Stimulated activated CD8-positive, alpha-beta memory T cell treated with anti-CD3 and anti-CD28 coated beads, Interleukin-7, amount 100 ng/mL, for 1 hour (primary cell): ENCODE measurements at places on chromosomes 2 and 18.

- DNase-seq, result no peak
Observed at GRCh38 chr2:105100046-105100840, 62.4 kb downstream of the MRPS9 start.

DNA sequence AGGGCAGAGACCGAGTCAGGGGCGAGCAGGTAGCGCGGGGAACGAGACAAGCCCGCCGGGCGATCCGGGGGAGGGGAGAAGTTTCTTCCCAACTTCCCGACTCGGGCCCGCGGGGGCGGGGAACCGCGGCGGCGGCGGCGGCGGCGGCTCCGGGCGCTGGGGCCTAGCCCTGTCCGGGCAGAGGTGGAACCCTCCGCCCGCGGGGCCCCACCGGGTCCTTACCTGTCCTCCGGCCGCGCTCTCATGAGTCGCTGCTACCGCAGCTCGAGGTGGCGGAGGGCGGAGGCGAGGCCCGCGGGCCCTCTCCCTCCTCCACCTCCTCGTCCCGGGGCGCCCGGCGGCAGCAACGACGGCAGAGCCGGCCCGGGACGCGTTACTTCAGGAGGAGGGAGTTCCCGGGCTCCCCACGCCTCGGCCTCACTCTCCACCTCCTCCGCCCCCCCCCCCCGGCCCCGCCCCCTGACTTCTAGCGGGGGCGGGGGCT is at the start of gene YES1:
Gene YES1 (minus strand): TSS at position 351 of the 484 bp plus-strand sequence. CDS start 55,415 bp downstream, outside the sequence.
- DNase-seq, result no peak

DNA sequence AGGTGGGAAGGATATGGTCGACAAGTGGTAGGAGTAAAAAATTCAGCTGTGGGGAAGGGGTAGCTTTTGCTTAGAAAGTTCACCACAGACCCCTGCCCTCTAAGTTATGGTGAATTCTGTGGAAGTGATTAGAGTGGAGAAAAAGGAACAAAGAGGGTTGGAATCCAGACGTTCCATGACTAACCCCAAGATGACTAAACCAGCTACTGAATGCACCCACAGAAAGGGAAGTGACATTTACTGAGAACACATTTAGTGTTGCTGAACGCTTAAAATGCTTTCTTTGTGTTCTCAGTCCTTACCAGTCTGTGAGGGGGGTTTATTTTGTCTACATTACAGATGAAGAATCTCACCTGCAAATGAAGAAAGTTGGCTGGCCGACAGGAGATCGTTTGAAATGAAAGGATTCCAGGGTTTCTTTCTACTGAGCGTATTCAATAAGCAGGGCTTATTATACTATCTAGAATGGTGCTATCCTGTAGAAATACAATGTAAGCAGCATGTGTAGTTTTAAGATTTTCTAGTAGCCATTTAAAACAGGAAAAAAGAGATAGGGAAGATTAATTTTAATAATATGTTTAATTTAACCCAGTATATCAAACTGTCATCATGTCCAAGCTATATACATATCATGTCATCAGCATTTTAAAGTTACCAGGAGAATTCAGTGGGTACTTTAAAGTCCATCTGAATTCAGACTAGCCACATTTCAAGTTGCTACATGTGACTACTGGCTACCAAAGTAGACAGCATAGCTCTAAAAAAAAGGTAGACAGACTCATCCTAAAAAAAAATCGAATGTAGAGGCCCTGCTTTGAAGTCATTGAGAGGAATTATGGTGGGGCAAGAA is 60.1 kb downstream of the LIMS1 start:
- no peak for DNase-seq

GRCh38 chr2:205364261-205364660 is 318.0 kb upstream of the NRP2 start:
- DNase-seq, result no peak

DNA sequence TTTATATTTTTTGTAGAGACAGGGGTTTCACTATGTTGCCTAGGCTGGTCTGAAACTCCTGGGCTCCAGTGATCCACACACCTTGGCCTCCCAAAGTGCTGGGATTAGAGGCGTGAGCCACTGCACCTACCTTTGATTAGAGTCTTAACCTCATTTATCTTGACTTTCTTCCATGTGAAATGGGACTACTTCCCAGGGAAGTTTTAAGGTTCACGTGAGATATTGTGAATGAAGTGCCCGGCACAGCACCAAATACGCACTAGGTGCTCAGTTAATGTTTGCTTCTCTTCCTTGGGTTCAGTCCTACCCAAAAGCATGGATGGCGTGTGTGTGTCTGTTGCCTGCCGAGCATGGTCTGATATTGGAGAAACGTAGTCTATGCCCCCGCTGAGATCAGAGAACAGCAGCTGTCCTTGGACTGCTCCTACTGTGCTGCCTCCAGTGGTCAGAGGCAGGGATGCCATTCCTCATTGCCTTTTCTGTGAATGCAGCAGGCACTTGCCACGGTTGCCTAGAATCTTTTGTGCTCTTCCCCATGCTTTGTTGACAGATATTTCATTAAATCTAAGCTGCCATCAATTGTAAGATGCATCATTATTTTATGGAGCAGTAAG is 12.3 kb upstream of the TFCP2L1 start:
- DNase-seq, result no peak

DNA sequence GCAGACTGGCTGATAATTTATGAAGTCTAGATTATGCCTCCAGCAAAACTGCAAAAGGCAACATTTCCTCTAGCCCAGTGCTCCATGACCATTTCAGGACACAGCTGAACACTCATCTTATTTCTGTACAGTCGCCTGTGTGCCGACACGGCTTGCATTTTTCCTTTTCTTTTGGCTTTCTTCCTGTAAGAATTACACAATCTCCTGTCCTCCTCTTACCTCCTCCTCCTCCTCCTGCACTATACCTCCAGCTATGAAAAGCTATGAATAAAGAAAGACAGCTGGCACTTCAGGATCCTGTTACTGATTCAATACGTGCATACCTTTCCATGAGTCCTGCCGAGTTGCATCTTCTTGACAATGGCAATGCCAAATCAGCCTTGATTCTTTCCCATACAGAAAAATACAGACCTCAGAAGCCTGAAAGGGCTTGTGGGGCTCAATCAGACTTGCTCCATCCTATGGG is 32.2 kb upstream of the TRIB2 start:
- DNase-seq, result no peak

DNA sequence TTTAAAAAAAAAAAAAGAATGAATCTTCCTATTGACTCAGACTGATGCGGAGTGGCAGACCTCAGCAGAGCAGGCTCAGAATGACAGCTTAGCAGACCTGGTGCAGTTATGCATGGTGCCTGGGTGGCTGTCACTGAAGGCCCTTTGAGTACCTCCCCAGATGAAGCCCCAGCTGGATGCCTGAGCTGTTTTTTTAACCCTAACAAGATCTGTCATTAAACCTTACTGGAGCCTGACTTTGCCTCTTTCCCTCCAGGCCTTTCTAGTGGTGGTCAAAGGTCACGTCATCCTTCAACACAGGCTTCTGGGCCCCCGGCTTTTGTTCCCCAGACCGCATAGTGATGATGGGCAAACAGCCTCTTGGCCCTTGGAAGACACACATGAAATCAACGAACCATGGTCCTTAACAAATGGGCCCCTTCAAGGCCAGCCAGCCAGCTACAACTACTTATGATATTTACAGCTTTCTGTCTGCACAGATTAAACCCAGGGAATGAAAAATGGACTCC is 138.3 kb upstream of the CYP1B1 start:
- DNase-seq, result no peak

- DNase-seq, result no peak
Observed at GRCh38 chr2:22880161-22880560, 504.8 kb upstream of the KLHL29 start.

DNA sequence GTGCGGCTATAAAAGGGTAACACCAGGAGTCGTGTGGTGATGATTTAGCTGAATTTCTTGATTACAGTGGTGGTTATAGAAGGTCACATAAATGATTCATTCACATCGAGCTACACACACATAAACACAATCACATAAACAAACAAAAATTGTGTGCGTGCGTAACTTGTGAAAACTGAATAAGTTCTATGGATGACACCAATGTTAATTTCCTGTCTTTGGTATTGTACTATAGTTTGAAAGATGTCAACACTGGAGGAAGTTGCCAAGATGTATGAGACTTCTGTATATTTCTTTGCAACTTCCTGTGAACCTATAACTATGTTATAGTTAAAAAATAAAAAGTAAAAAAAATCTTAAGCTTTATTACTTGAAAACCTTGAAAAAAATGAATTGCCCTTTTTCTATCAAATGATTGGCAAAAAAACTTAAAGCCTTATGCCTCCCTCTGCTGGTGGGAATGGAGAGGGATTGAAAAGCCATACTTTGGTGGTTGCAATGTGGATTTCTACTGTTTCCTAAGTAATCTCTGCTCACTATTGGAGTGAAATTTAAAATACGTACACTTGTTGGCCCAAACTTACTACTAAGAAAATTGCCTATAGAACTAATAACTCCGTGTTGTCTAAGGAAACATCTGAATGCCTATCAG is 227.7 kb downstream of the RPIA start:
- DNase-seq, result no peak

- no peak for DNase-seq
Observed at GRCh38 chr18:58458304-58458703, 170.6 kb downstream of the ALPK2 start.

DNA sequence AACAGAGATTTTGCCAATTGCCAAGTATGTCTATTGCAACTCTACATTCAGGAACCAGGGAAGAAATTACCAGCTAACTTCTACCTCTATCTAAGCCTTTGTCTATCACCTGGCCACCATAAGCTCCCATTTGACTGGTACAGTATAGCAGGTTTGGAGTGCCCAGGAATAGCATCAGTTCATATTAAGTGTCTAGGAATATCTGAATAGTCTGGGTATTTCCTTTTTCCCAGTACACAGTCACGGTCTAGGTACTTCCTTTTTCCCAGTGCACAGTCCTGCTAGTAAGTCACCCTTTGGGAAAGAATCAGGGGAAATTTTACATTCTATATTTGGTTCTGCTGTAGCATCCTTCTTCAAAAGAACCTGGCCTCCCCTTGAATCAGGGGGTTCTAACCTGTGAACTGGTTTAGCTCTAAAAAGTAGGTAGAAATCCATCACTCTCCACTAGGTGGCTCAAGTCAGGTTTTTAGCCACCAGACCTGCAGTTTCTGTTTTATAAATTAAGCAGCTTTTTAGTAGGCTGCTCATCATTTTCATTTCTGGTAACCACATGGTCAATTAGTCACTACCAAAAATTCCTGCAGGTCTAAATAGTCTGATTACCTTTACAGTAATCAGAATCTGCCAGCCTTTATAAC is 49.3 kb upstream of the DNAJC10 start:
- DNase-seq, result no peak

GRCh38 chr18:55421615-55422419 is 166.2 kb downstream of the TCF4 start:
- no peak for DNase-seq

DNA sequence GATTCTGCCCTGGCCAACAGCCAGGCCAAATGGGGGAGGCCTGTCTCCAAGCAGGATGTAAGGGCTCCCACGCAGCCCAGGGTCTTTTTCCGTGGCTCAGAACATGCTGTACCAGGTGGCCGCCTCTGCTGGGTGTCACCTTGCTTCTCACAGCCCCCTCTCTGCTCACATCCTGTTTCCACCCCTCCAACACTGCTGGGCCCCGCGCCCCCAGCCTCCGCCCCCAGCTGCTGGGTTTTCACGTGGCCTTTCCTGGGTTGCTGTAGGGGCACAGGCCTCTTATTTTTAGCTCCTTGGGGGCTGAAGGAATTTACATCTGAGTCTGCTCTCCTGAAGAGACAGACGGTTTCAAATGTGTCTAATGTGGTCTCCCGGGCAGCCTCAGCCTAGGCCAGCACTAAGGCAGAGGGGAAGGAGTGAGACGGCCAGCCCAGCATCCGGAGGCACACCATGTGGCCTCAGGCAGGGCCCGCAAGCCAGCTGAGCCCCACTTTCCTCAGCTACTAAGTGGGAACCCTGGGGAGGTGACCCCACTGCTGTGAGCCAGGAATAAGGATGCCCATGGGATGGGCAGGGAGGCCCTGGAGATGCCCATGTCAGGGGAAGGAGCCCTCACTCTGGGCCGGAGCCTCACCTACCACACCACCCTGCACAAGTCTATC is 18.7 kb upstream of the DUSP2 start:
- no peak for DNase-seq

GRCh38 chr2:210955591-210955990 is 399.2 kb downstream of the CPS1 start:
- DNase-seq, result no peak

DNA sequence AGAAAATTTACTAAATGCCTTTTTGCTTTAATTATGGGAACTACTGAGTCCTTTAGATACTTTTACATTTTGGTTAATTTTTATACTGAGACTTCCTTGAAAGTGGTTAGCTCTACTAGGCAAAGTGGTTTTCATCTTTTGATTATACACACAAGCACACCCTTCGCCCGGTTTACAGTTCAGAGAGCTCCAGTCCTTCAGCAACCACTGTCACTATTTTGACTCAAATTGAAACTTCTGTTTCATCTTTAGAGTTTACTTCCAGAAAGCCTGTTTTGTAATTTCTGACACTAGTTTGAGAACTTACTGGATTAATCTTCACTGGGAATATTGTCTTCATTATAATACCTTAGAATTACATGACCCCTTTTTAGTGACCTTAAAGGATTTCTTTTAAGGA is 140.3 kb upstream of the FOSL2 start:
- no peak for DNase-seq

GRCh38 chr2:175536059-175536458 is 354.5 kb upstream of the ATP5MC3 start:
- DNase-seq, result no peak

- DNase-seq, result no peak
Observed at GRCh38 chr2:55550368-55551102, 31.0 kb downstream of the CFAP36 start.

DNA sequence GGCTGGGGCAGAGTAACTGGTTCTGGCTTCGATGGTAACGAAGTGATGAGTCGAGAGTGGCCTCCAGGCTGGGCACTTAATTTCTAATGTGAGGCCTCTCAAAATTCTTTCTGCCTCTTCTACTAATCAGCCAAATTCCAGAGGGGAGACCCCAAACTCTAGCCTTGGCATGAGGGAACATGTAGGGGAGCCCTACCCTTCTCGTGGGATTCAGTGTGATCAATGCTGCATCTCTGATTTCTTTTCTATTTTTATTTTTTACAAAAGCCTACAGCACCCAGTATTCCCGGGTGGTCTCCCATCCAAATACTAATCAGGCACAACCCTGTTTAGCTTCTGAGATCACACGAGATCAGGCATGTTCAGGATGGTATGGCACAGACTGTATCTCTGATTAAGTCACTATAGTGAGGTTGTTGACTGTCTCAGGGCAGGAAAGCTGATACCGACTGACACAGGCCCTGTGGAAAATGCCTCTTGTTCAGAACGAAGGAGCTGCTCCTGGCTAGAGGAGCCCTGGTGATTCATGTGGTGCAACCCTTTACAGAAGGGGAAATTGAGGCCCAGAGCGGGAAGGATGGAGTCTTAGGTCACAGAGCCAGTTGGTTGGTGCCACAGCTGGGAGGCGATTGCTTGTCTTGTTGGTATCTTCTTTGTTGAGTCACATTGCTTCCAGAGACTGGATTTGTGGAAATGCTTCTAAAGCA is 126.3 kb upstream of the HS6ST1 start:
- DNase-seq, result no peak

DNA sequence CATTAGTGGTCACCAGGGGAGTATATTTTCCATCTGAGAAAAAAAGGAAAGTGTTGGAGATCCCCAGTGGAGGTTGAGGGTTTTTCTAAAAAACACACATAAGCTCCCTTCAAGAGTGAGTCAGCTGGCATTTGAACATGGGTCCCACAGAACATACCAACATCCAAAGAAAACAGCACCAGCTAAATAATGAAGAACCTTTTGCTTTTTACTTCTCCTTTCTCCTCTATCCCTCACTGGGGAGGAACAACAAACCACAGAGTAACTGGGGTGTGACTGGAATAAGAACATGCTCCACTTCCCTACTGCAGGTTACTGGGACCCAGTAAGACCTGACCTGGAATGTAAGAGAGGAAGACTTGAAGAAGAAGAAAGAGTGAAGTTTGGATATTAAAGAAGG is 56.5 kb upstream of the RAPH1 start:
- no peak for DNase-seq

- no peak for DNase-seq
Observed at GRCh38 chr2:40859617-40860016, 407.7 kb upstream of the SLC8A1 start.
